Hepatocyte (in vitro differentiated cells): ENCODE measurements at places on chromosomes 3 and 15. TPM values are rescaled to one million over a fixed set of nuclear protein-coding genes. Genes with fewer than 3 reads are reported as not detected.

NKTR gene
- total RNA-seq, result 74.3 and 78.9 TPM in 2 replicates

- no peak for DNase-seq
Measured at GRCh38 chr15:69577397-69577796, 124.8 kb downstream of the RPLP1 start.

GRCh38 chr15:35455201-35455600 lies 90.8 kb downstream of the DPH6 start:
- no peak for DNase-seq

- DNase-seq, result no peak
Measured at GRCh38 chr3:13111173-13111872, 38.1 kb upstream of the IQSEC1 start.

GPR156 gene
- total RNA-seq, result 0.27 and 0.52 TPM in 2 replicates

- DNase-seq, result no peak
Measured at GRCh38 chr3:62815981-62816380, 59.2 kb downstream of the CADPS start.

DNA sequence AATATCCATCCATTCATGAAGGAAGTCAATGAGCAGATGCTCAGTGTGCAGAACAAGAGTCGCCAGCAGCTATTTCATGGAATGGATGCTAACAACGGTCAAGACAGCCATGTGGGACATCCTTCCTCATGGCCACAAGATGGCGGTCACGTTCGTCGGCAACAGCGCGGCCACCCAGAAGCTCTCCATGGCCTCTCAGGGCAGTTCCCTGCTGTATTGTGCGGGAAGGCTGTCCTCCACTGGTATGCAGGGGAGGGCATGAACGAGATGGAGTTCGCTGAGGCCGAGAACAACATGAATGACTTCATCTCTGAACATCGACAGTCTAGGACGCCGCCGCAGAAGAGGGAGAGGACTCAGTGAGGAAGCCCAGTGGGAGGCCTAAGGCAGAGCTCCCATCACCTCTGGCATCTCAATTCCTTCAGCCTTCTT lies 208.3 kb downstream of the TJP1 start:
- no peak for DNase-seq

GRCh38 chr3:66215106-66215505 lies 5.7 kb upstream of the SLC25A26 start:
- no peak for DNase-seq

EMC7 gene
- 56.4 and 63.2 TPM in 2 replicates for total RNA-seq

DNA sequence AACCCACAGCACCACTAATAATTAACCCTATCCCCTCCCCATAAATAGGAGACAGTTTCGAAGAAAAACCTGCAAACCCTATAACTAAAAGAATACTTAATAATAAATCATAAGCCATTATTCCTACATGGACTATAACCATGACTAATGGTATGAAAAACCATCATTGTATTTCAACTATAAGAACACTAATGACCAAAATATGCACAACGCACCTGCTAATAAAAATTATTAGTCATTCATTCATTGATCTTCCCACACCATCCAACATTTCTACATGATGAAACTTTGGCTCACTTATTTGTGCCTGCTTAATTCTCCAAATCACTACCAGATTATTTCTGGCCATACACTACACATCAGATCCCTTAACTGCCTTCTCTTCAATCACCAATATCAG lies 16.6 kb downstream of the AQP9 start:
- no peak for DNase-seq

DNA sequence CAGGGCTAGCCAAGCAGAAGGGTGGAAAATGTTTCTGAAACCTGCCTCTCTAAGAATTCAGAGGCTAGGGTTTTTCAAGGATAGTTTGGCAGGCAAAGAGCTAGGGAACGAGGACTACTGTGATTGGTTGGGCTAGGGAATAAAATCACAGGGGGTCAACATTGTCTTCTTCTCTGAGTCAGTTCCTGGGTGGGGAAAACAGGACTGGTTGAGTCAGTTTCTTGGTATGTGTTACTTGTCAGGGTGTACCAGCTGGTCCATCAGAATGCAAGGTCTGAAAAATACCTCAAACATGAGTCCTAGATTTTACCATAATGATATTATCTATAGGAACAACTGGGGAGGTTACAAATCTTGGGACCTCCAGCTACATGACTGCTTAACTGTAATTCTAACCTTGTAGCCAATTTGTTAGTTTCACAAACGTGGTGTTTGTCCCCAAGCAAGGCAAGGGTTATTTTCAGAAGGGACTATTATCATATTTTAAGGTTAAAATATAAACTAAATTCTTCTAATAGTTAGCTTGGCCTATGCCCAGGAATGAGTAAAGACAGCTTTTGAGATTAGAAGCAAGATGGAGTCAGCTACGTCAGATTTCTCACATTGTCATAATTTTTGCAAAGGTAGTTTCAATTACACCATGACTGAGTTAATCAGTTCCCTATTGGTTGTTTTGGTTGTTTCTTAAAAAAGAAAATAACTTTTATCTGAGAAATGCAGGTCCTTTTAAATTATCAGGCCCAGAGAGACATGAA lies 231.5 kb downstream of the ALCAM start:
- DNase-seq, result peak; percentile 19

RBP2 gene
- total RNA-seq, result 285 and 295 TPM in 2 replicates

- no peak for DNase-seq
Measured at GRCh38 chr3:14344351-14344750, 58.1 kb upstream of the SLC6A6 start.

DNA sequence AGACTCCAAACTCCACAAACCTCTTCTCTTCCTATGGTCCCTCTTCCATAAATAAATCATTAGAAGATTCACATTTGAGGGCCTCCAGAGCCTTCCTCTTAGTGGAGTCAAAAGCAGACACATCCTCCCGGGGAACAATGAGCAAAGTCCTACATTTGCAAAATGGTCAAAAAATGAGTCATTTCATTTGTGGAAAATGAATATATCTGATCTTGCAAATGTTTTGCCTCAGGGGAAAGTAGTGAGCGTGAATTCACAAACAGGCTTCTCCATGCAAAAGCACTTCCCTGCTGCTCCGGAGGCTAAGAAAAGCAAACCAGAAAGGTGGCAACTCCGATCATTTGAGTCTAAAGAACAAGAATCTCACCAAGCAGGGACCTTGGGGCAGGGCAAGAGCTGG lies 86.7 kb upstream of the IQSEC1 start:
- DNase-seq, result no peak

CHRM5 gene
- not detected in 2 replicates for total RNA-seq

DNA sequence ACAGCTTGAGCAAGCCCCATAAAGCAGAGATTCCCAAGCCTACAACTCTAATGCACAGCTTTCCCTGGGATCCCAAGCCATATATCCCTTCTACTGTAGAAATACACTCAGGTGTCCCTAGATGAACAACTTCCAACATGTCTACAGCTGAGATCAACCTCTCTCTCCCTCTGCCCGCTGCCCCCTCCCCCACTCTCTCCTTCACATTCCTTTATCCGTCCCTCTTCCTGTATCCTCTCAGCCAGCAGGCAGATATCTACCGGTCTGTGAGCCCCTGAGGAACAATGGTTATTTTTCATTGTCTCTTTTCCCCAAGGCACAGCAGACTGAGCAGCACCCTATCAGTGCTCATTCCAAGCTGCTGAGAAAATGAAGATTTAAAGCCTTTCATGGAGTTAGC lies 138.6 kb downstream of the SUCLG2 start:
- DNase-seq, result no peak

DNA sequence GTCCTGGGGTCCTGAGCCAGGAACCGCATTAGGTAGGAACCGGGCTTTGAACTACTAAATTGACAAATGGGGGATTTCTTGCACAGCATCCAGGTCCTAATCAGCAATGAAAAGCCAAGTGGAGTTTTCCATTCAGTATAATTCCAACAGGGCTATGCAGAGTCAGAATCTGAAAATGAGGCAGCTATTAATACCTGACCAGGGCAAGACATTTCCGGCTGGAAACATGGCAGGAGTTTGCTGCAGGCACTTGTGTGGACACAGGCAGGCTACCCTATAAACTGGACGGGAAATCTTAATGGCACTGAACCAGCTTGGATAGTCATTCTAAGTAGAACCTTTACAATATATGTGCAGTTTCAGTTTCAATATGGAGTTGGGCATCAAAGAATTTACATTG lies 553.1 kb downstream of the FGF12 start:
- DNase-seq, result no peak

DNA sequence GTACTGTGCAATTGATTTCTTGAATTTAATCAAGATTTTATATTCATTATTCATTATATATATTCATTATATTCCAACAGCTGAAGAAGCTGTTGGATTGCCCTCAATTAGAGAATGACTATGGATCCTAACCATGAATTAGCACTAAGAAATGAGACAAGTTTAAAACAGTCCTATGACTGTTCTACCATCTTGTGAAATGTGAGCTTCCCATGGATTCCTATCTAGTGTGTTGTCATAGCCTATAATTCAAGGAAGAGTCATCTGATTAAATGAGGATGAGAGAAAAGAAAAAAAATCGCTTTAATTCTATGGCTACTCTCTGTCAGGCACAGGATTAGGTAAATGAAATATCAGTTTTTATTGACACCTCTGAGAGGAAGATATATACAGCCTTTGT lies 696.6 kb upstream of the NAALADL2 start:
- DNase-seq, result no peak

GRCh38 chr15:91954292-91954691 lies 100.8 kb downstream of the SLCO3A1 start:
- peak; percentile 53 for DNase-seq

DNA sequence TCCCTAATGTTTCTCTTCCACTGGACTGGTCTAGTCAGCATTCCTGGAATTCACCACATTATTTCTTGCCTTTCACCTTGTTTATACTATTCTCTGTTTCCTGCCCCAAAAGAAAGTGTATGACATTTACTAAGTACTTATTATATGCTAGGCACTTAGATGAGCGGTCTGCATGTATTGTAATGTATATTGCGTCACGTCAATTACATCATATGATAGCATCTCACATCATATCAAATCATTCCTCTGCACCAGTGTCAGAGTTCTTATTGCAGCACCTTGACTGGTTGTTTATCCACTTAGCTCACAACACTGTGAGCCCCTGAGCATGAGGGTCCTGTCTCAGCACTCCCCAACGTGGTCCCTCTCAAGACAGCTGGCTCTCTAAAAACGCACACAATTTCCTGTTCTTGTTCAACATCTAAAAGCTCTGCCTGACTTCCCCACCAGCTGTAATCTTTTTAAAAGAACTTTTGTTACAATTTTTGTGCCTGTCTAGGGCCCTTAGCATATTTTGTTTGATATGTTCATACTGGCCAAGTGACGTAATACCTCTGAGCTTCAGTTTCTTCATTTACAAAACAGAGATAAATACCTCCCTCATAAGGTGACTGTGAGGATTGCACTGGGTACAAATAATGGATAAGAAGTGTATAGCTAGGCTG lies 58.8 kb downstream of the ARHGAP31 start:
- DNase-seq, result peak; percentile 50

- DNase-seq, result no peak
Measured at GRCh38 chr15:56987286-56987685, 68.8 kb downstream of the TCF12 start.

GRCh38 chr3:168990134-168990533 lies 673.4 kb downstream of the MECOM start:
- peak; percentile 12 for DNase-seq

- no peak for DNase-seq
Measured at GRCh38 chr15:68807249-68807648, 13.4 kb downstream of the ANP32A start.

- no peak for DNase-seq
Measured at GRCh38 chr3:38207254-38208003, 42.1 kb downstream of the OXSR1 start.

GPR27 gene
- total RNA-seq, result 1.4 and 3.1 TPM in 2 replicates

P4HTM gene
- 39.4 and 42.5 TPM in 2 replicates for total RNA-seq
